Fibroblast of skin of abdomen (primary cell): ENCODE measurements at places on chromosomes 3 and 15.

DNA sequence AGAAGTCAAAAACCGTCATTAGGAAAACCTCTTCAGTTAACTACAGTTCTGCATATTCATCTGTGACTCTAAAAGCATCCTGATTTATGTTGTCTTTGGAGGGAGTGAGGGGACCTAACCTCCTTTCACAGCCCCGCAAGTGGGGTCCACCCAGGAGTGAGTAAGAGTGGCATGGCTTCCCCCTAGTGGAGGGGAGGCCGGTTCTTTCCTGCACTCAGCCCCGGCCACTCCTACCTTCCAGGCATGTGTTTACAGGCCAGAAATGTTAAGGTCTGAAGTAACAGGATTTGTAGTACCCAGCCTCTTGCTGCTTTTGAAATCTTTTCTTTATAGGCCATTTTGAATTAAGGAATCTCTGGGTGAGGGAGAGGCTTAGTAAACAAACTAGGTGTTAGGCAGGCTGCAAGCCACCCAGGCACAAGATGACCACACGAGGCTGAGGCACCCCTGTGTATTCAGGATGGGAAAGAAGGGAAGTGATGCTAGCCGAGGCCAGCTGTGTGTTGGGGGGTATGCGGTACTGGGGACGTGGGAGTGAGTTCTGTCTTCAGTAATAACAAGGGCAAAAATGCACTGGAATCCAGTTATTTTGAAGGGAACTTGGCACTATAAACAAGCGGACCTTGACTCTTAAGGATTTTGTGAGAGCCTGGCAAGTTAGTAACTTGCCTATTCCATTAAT, 50.5 kb downstream of the CTDSPL start:
- no peak for DNase-seq

DNA sequence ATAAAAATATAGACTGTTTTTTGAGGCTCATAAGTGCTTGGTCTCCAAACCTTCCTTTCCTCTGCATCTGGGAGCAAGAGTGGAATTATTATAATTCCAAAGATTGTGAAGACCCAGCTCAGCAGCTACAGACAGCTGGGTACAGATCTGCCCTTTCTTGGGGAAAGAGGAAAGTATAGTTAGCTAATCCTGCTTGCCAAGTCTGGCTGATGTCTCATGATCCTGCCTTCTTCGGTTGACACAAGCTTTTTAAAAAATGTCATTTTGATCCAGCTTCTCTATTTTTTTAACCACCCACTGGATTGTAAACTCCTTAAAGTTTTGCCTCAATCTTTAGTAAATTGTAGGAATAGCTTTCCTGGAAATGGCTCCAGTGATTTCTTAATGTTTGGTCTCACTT, 181.1 kb downstream of the LRTM1 start:
- no peak for DNase-seq

DNA sequence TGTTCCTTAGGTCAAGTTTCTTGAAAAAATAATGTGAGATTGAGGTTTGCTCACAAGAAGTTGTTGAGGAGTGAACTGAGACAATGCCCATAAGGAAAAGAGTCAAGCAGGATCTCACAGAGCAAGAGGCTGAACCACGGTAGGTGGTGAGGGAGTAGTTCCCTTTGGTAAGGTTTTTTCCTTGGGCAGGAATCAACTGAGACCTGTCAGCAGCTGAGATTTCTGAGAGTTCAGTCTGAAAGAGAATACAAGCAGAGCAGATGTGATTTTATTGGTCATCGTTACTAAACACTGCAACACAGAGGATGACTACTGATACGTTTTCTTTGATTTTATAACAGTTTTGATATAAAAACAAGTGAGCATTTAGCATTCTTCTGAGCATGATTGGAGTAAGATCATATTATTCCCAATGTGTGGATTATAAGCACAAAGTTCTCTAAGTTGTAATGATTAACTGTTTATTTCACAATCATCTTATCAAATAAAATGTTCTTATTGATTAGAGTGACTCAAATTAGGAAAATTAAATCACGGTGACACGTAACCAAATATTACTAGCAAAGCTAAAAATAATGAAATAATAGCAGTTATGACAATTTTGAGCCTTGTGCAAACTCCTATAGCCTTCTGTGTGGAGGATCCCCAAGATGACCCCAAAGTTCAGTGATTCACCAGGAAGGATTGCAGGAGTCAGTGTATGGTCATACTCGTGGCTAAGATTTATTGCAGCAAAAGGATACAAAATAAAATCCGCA, 346.2 kb upstream of the ZNF717 start:
- peak; percentile 14 for DNase-seq

GRCh38 chr3:18892047-18892446, 256.3 kb upstream of the KCNH8 start:
- no peak for DNase-seq
